NCI-H510A treated with DMSO at 0.1 percent for 48 hours (cell line): ENCODE measurements at places on chromosomes 1 and 21.

GRCh38 chr1:54836594-54836993, 35.5 kb upstream of the TTC22 start:
- no peak for DNase-seq

GRCh38 chr1:3846541-3846940, 10.5 kb downstream of the CEP104 start:
- DNase-seq = no peak

DNA sequence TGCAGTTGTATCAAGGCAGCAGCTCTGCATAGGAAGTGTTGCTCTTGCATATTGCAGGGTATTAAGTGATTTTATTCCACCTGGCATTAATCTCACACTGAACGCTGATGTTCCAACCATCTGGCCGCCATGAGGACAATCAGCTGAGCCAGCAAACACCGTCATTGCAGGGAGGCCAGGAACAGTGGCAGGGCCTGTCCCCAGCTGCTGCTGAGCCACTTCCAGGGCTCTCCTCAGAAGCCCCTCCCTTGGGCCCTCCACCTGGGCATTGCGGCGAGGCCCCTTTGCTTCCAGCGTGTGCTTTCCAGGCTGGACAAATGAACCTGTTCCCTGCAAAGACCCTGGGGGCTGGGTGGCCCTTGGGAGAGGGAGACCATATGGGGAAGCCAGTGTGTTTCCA, 171.6 kb upstream of the C1orf174 start:
- DNase-seq = peak; percentile 43

GRCh38 chr1:205444931-205445645, 10.8 kb downstream of the BLACAT1 start:
- peak; percentile 54 for DNase-seq

GRCh38 chr1:187374082-187374481, 545.3 kb downstream of the PLA2G4A start:
- no peak for DNase-seq
